HEK293T (cell line): ENCODE measurements at places on chromosomes 3 and 15.

GRCh38 chr15:51044037-51044727 lies 50.5 kb downstream of the TNFAIP8L3 start:
- DNase-seq: no peak

- DNase-seq: no peak
Measured at GRCh38 chr3:134605556-134605955, 45.3 kb downstream of the KY start.

DNA sequence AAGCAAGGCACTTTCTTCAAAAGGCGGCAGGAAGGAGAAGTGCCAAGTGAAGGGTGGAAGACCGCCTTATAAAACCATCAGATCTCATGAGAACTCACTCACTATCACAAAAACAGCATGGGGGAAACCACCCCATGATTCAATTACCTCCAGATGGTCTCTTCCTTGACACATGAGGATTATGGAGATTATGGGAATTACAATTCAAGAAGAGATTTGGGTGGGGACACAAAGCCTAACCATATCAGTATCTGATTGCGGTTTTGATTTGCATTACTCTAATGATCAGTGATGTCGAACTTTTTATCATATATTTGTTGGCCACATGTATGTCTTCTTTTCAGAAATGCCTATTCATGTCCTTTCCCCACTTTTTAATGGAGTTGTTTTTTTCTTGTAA lies 549.3 kb upstream of the IL12A start:
- DNase-seq: no peak

DNA sequence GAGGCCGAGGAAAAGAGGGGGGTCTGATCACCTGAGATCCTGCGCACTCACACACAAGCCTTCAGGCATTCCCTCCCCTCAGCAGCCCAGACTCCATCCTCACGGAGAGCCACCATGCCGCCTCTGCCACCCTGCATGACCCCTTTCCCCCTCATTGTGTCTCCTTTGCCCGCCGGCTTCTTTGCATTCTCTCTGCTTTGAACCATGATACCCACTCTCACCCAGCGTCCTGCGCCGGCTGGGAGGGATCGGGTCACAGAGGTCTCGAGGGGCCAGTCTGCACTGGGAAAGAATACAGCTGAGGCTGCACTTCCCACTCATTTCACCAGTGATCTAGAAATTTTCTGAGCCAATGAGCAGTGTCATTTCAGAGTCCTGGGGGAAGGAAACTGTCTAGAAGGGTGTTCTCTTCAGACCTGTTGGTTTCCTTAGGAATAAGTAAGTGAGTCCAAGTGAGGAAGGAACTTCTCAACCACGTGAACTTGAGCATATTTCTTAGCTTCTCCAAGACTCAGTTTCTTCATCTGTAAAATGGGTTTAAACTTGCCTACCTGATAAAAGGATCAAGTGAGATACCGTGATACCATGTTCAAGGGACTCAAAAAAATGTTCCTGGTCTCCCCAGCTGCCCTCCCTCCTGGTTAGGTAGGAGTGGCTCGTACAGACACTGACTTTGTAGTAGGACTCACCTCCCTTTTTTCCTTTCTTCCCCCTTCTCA lies 96.7 kb downstream of the TOP2B start:
- DNase-seq: no peak

DNA sequence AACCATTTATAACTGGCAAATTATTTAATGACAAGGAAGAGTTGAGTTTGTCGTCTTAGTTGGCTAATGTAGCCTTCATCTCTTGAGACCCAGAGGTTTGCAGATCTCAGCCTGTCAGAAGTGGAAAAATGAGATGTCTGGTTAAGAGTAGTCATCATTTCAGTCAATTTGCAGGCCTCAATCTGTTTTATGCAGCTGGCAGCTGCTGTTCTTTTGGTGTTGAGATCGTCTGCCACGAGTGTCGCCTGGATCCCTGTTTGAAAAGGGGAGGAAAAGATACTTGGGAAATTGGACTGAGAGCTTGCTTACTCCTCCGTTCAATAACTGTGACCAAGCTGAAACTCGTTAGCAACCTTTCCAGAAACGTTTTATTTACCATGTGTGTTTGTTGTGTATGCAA lies 2.3 kb downstream of the PHLDB2 start:
- DNase-seq: no peak

DNA sequence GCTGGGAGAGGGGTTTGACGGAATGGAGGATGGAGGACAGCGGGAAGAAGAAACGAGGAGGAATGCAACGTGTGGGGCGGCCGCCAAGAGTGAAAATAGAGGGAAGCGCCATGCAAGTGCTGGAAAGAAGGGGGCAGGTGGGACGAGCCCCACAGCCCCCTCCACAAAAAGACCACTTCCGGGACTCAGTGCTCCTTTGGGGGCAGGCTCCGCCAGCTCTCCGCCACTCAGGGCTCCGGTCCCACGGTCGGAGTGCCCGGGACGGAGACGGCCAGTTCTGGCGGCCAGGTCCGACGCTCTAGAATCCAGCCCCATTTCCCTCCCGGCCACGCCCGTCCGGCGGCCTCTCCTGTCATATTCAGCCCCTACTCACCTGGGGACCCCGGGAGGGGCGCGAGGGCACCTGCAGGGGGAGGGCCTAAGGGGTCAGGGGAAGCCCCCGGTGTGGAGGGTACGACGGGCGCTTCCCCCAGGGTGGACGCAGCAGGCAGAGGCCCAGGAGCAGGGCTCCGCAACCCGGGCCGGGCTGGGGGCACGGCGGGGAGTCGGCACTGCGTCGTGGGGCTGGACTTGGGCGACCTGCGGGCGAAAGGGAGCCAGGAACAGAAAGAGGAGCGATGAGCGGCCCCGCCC lies 25.5 kb upstream of the CSPG4 start:
- DNase-seq: no peak
